ENCODE measurements at places on chromosomes 6 and 20.

DNA sequence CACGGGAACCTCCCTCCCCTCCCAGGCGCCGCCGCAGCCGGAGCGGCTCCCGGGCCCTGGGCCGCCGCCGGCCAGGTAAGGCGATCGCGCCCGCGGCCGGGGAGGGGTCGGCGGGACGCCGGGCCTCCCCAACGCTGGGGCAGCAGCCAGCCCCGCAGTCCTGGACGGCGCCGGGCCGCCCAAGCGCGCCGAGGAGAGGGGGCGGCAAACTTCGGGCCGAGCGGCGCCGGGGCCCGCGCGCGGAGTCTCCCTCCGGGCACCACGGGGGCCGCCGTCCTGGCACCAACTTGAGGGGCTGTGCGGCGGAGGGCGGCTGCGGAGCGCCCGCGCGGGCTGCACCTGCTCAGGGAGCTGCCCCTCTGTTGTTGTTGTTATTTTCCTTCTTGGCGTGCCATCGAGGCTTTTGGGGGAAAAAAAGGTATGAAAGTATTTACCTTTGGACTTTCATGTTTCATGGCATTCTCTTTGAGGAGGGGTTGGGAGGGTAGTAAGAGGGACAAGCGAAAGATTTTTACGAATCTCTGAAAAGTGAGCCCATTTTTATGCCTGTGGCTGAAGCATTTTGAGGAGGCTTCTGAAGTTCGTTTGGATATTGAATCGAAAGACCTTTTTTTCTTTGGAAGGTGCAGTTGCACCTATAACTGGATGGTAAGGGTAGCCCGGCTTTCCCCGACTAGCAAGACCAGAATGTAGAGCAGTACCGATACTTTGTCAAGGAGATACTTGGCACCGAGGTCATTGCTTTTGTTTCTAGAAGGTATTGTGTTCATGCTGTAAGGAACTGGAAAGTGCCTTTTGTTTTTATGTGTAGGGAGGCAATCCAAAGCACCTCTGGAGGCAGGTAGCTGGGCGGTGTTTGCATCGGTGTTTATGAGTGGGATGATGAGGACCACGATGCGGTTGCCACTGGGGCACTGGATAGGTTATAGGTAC lies at the start of gene RNF182:
RNF182 (plus strand) TSS at position 4 of the 933 bp plus-strand sequence. CDS start 52,168 bp downstream, outside the sequence.
- H3K4me1 ChIP-seq = no peaks in the 10 kb centered on the region
- no peaks in the 10 kb centered on the region for H3K36me3 ChIP-seq
- H3K27me3 ChIP-seq = peaks cover 3% of the 10 kb centered on the region
- H3K27ac ChIP-seq = no peak within 1 kb of the TSS
- peak within 1 kb of the TSS; percentile 49 for H3K4me3 ChIP-seq

- no peaks in the 10 kb centered on the region for H3K36me3 ChIP-seq
- H3K4me3 ChIP-seq = no peak overlapping the region
- DNase-seq = no peak
- no peaks in the 10 kb centered on the region for H3K4me1 ChIP-seq
- H3K27ac ChIP-seq = no peak overlapping the region
- H3K27me3 ChIP-seq = no peaks in the 10 kb centered on the region
Measured at GRCh38 chr6:23522792-23523547, 603.0 kb upstream of the NRSN1 start.

- no peak overlapping the region for H3K4me3 ChIP-seq
- no peak overlapping the region for H3K27ac ChIP-seq
Measured at GRCh38 chr6:56372406-56372995, 125.1 kb upstream of the COL21A1 start.

- no peak for DNase-seq
- H3K36me3 ChIP-seq = no peaks in the 10 kb centered on the region
- H3K4me3 ChIP-seq = no peak overlapping the region
- H3K4me1 ChIP-seq = 0 out of 2 replicates have a peak, but pooled peaks cover 2% of the 10 kb centered on the region
- no peak overlapping the region for H3K27ac ChIP-seq
Measured at GRCh38 chr6:157570752-157571151, 189.8 kb downstream of the ZDHHC14 start.

- H3K27me3 ChIP-seq = no peaks in the 10 kb centered on the region
- no peak overlapping the region for H3K27ac ChIP-seq
- H3K4me1 ChIP-seq = no peaks in the 10 kb centered on the region
Measured at GRCh38 chr20:37154684-37155298, 24.3 kb upstream of the RPN2 start.

- H3K4me3 ChIP-seq = no peak overlapping the region
- peaks cover 2% of the 10 kb centered on the region for H3K4me1 ChIP-seq
- no peaks in the 10 kb centered on the region for H3K36me3 ChIP-seq
- no peaks in the 10 kb centered on the region for H3K27me3 ChIP-seq
Measured at GRCh38 chr6:17418281-17419188, 25.1 kb downstream of the CAP2 start.

DNA sequence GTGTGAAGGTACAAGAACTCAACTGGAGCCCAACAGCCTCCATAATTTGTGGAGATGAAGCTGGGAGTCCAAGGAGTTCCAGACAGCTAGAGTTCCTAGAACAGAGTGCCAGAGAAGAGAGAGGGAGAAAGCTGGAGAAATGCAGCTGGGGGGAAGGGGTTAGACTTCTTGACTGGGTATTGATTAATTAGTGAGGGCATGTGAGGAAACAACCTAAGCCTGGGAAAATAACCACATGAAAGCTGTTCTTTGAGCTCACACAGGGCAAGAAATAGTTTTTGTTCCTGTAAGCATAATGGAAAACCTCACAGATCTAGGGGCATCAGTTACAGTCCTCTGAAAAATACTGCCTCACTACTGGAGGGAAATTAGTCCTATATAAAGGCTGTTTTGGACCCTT lies 230.5 kb upstream of the FKBP1C start:
- no peaks in the 10 kb centered on the region for H3K27me3 ChIP-seq
- DNase-seq = no peak
- no peak overlapping the region for H3K27ac ChIP-seq
- no peaks in the 10 kb centered on the region for H3K36me3 ChIP-seq
- H3K4me1 ChIP-seq = no peaks in the 10 kb centered on the region
- no peak overlapping the region for H3K4me3 ChIP-seq

DNA sequence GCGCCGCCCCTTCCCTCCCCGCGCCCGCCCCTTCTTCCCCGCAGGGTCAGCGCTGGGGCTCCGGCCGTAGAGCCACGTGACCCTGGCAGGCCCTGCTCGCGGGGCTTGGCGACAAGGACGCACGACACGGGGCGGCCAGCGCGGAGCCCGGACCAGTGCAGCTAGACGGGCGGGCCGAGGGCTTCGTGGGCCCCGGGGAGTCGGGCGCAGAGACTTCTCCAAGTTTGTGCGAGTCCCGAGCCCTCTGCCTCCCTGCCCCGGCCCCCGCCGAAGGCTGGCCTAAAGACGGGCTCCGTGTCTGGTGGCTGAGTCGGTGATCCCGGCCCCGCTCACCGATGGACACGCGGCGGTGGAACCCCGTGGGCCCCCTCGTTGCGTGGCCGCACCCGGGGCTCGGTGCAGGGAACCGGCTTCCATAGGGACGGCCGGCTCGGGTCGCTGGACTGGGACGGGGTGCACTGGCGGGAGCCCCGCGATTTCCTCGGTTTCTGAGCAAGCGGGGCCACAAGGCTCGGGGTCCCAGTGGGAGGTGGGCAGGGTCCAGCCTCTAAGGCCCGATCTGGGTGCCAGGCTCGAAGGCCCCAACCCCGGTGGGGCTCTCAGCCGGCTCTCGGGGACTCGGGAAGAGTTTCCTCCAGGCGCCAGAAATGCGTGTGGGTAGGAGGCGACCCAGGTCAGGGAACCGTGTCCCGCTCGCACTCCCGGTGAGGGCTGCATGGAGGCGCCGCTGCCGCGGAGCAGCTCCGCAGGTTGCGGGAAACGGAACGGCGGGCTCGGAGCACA lies 452 bp upstream of the GATA5 start:
- peaks cover 51% of the 10 kb centered on the region for H3K27me3 ChIP-seq
- DNase-seq = no peak
- peaks cover 6% of the 10 kb centered on the region for H3K4me1 ChIP-seq
- H3K4me3 ChIP-seq = peak overlapping the region; percentile 23

DNA sequence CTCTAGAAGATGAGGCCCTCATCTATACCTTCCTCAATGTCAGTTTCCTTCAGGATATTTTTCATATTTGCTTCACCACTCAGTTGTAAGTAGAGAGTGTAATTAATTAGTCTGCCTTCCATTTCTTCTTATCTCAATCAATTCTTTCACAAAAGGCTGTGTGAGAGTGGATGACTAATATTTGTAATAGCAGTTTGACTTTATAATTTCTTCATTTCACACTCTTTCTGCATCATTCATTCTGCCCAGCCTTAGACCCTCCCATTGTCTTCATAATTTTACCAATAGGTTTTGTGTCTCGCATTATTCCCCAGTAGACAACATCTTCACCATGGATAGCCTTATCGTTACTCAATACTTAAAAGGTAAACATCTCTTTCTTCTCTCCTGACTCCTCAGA lies 1239.3 kb upstream of the MAP3K7 start:
- no peak overlapping the region for H3K27ac ChIP-seq
- no peak overlapping the region for H3K4me3 ChIP-seq
- no peak for DNase-seq
- H3K36me3 ChIP-seq = no peaks in the 10 kb centered on the region

DNA sequence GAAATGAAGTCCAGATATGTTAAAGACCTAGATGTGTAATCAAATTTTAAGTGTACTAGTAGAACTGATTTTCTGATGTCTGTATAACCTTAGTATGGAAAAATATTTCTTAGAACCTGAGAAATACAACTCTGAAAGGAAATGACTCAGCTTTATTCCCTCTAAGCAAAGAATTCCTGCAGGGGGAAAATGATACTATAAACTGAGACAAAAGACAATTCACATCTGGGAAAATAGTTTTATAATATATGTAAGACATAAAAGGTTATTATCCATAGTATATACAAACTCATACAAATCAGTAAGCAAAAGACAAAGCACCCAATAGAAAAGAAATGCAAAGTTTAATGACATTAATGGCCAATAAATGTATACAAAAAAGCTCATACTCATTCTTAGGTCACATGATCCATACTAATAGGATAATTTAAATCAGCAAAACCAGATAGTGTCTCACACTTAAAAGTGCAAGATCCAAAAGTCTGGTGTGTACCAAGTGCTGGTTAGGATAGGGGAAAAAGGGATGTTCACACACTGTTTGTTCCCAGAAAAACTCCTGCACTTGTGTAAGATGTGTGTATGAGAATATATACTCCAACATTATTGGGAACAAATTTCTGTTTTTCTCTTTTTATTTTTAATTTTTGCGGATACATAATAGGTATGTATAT lies 22.6 kb downstream of the RNF217 start:
- DNase-seq = no peak
- H3K4me1 ChIP-seq = no peaks in the 10 kb centered on the region
- H3K27ac ChIP-seq = no peak overlapping the region
- no peak overlapping the region for H3K4me3 ChIP-seq
- H3K36me3 ChIP-seq = no peaks in the 10 kb centered on the region

DNA sequence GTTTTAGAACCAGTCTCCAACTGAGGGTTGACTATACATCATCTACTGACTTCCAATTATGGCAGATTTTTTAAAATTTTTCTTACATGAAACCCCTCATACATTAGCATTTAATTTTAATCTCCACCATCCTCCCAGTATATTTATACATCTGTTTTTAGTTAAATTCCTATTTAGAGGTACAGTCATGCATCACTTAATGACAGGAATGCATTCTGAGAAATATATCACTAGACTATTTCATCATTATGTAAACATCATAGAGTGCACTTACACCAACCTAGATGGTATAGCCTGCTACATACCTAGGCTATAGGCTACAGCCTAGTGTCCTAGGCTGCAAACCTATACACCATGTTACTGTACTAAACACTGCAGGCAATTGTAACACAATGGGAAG lies 316.7 kb upstream of the MARCKS start:
- no peak for DNase-seq
- H3K27ac ChIP-seq = no peak overlapping the region
- no peaks in the 10 kb centered on the region for H3K4me1 ChIP-seq

DNA sequence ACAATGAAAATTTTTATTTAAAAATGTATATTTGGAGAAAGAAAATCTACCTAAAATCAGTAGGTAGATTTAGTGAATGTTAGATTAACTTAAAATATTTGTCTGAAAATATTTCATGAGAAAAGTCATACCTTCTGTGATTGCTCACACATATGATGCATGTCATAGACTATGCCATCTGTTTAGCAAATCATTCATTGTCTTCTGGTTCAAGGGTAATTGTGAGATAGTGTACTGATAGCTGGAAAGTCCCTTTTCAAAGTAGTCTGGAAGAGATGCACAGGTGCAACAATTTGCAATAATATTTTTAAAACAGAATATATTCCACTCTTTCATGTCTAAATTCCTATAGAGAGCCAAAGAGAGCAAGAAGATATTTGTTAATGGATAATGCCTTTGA lies 21.0 kb upstream of the RNF217 start:
- no peaks in the 10 kb centered on the region for H3K36me3 ChIP-seq
- H3K4me1 ChIP-seq = no peaks in the 10 kb centered on the region
- no peak overlapping the region for H3K27ac ChIP-seq
- DNase-seq = no peak
- no peaks in the 10 kb centered on the region for H3K27me3 ChIP-seq

- H3K27ac ChIP-seq = no peak overlapping the region
- H3K27me3 ChIP-seq = no peaks in the 10 kb centered on the region
- no peak for DNase-seq
- H3K4me1 ChIP-seq = peaks cover 6% of the 10 kb centered on the region
- H3K36me3 ChIP-seq = peaks cover 28% of the 10 kb centered on the region
Measured at GRCh38 chr6:33434961-33435360, 15.1 kb downstream of the SYNGAP1 start.

GRCh38 chr6:17268114-17268513 lies 13.0 kb upstream of the RBM24 start:
- no peak for DNase-seq
- H3K4me3 ChIP-seq = no peak overlapping the region
- H3K36me3 ChIP-seq = no peaks in the 10 kb centered on the region
- no peaks in the 10 kb centered on the region for H3K27me3 ChIP-seq
- H3K27ac ChIP-seq = no peak overlapping the region
- H3K4me1 ChIP-seq = no peaks in the 10 kb centered on the region

- H3K4me1 ChIP-seq = no peaks in the 10 kb centered on the region
- H3K27me3 ChIP-seq = no peaks in the 10 kb centered on the region
- no peak for DNase-seq
- H3K4me3 ChIP-seq = no peak overlapping the region
Measured at GRCh38 chr6:117509021-117509420, 26.5 kb downstream of the DCBLD1 start.

DNA sequence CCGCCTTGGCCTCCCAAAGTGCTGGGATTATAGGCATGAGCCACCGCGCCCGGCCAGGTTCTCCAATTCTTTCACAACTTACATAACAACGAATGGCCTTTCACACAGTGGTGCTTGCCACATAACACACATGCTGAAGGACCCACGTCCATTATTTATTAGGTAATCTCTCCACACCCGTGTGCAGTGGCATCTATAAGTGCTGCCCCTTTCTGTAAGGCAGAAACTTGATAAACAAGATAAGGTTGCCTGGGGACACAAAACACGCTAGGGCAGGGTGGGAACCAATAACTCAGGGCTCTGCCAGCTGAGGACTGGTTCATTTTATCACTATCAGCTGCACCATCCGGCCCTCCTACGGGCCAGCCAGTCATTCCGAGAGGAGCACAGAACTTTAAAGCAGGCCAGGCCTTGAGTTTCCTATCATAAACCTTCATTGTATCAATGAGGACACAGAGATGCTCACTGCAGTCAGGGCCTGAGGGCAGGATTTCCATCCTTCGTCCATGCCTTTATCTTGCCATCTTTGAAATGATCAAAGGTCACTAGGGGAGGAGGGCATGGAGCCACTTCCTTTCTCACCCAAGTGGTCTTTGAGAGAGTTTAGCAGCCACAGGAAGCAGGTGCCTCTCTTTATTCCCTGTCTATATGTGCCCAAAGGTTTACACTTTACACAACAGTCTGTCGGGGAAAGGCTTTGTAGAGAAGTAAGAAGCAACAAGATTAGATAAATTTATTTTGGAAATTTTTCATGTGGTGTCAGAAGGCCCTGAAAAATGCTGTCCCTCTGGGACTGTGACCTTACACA lies 37.6 kb downstream of the GPLD1 start:
- H3K4me1 ChIP-seq = no peaks in the 10 kb centered on the region
- no peaks in the 10 kb centered on the region for H3K36me3 ChIP-seq
- H3K27ac ChIP-seq = no peak overlapping the region
- DNase-seq = no peak
